ENCODE measurements at places on chromosomes 13 and 19.

- peak; percentile 28 for DNase-seq
Observed at GRCh38 chr13:30375265-30375835, 46.9 kb upstream of the UBE2L5 start.

- DNase-seq, result no peak
Observed at GRCh38 chr19:56671613-56671994, at the start of gene ZNF835. TSS of gene ZNF835 (minus strand) at chr19:56671757. CDS start at chr19:56665198, 6,559 bp downstream.

- no peak for DNase-seq
Observed at GRCh38 chr13:24897293-24897692, 133.3 kb downstream of the RNF17 start.

DNA sequence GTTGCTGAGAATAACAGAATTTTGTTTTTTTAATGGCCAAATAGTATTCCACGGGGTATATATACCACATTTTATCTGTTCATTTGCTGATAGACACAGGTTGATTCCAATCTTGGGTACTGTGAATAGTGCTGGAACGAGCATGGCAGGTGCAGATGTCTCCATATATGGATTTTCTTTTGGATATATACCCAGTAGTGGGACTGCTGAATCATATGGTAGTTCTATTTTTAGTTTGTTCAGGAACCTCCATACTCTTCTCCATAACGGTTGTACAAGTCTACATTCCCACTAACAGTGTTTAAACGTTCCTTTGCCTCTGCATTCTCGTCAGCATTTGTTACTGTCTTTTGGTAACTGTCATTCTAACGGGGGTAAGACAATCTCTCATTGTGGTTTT lies 17.3 kb downstream of the ANKRD10 start:
- DNase-seq, result no peak

DNA sequence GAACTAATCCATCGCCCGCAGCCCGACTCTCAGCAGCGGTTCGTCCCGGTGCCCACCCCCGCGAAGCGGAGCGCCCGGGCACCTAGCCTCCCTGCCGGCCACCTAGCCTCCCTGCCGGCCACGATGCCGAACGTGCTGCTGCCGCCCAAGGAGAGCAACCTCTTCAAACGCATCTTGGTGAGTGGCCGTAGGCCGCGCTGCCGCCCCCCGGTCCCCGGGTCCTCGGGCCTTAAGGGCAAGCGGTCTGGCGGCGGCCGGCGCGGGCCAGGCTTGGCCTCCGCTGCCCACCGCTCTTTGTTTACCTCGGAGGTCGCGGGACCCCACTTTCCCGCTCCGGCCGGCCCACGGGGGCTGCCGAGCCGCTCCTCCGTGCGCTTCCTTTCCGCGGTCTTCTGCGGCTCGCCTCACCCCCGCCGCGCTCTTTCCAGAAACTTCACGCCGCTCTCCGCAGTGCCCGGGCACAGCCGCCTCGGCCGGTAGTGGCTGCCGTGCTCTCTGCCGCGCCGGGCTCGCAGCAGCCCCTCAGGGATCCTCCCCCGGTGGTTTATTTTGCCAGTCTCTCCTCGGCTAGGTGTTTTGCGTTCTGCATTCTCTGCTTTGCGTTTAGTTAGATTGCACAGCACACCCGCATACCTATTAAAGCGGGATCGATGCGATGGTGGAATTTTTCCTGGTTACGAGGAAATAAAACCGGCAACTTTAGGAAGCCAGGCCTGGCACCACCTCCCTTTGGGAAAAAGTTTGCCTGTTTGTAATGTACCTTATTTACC lies 524 bp downstream of the NAA16 start:
- no peak for DNase-seq

GRCh38 chr13:111505175-111505777 lies 184.8 kb downstream of the TEX29 start:
- no peak for DNase-seq

- DNase-seq, result no peak
Observed at GRCh38 chr19:13090511-13091231, 12.0 kb downstream of the LYL1 start.

- DNase-seq, result no peak
Observed at GRCh38 chr13:29384466-29384865, 211.0 kb downstream of the SLC7A1 start.

- DNase-seq, result no peak
Observed at GRCh38 chr13:24891476-24892108, 127.6 kb downstream of the RNF17 start.

DNA sequence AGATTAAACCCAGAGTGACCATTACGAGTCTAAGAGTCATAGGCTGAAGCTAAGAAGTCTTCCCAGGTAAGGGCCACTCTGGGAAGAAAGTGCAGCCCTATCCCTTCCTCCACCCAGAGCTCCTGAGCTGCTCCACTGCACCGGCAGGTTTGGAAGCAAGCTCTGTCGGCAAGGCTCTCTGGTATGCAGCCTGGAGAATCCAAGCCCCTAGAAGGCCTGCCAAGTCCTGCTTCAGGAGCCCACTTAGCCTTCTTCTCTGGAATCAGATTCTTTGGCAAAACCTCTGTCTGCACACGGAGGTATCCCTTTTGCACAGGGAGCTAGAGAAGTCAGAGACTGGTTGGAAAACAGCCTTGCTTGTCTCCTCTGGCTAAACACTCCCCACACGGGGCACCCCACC lies 58.5 kb downstream of the CEBPG start:
- DNase-seq, result no peak

GRCh38 chr13:36981156-36981743 lies 17.9 kb downstream of the ALG5 start:
- DNase-seq, result no peak

DNA sequence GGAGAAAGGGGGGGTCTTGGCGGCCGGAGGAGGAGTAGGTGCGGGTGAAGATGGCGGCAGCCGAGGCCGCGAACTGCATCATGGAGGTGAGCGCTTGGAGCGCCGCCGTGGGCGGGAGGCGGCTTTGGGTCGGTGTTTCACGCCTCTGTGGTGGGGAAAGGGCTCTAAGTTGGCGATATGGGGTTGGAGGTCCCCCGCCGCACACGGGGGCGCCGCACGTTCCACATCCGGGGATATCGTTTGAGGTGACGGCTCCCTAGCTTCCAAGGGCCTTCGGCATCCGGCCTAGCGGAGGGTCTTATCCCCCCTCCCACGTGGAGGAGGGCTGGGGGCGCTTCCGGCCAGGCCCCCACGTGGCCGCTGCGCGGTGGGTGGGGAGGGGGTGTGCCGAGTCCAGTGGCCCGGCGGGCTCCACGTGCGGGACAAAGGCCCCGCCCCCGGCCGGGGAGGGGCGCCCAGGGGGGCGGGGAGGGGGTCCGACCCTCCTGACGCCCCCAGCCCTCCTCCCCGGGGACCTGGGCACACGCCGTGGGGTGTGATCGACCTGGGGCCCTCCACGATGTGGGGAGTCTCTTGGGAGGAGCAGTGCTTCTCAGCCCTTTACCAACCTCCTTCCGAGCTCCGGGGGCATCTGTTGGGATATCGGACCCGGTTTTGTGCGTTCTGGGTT lies at the start of gene PRMT1:
Gene PRMT1 (plus strand): TSS at position 41 of the 670 bp plus-strand sequence. CDS start 10 bp downstream, at position 51.
- no peak for DNase-seq

DNA sequence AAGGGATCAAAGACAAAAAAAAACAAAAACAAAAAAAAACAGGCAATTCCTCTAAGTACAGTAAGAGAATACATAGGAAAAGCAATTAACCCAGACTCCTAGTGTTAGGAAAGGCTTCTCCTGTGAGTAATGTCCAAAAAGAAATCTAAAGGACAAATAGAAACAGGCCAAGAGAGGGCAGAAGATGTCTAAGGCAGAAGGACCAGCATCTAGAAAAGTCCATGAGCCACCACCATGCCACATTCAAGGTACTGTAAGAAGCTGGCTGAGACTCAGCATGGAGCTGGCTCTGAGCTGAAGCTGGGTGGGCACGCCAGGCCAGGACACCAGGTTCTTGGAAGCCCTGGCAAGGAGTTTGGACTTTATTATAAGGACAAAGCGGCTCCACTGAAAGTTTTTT lies 118.1 kb upstream of the FRY start:
- DNase-seq, result no peak

DNA sequence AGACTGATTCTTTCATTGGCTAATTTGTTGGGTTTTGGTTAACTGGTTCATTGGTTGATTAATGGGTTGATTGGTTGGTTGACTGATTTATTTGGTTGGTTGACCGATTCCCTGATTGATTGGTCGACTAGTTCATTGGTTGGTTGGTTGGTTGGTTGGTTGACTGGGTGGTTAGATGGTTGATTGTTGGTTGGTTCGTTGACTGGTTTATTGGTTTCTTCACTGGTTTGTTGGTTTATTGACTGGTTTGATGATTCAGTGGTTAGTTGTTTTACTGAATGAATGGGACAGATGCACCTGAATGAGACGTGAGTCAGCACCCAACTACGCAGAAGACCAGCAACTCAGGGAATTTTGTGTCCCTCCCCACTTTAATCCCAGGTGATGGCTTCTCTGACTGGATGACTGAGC lies 2.7 kb upstream of the NUP62 start:
- DNase-seq, result no peak

DNA sequence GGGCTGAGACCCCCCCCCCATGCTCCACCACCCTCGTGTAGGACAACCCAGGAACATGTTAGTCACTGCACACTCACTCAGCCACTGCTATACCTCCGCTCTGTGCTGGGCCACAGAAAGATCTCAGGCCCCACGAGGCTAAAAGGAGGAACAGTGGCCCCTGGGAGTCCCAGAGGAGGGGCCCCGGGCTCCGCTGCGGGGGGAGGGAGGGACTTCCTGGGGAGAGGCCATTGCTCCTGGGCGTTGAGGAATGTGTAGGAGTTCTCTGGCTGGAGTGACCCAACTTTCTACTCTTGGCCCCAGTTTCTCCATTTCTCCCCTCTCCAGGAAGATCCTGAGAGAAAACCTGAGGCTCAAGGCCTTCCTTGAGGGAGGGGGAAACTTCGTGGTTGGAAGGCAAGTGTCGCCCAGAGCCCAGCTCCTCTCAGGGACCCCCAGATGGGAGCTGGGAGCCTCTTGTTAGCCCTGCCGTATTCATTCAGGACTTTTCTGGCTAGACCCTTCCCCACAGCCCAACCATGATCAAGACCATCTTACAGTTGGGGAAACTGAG lies 13.6 kb downstream of the ONECUT3 start:
- no peak for DNase-seq

GRCh38 chr13:51804295-51805172 lies 571 bp upstream of the DHRS12 start:
- DNase-seq, result no peak

- DNase-seq, result no peak
Observed at GRCh38 chr13:37966266-37966665, 96.7 kb upstream of the TRPC4 start.

DNA sequence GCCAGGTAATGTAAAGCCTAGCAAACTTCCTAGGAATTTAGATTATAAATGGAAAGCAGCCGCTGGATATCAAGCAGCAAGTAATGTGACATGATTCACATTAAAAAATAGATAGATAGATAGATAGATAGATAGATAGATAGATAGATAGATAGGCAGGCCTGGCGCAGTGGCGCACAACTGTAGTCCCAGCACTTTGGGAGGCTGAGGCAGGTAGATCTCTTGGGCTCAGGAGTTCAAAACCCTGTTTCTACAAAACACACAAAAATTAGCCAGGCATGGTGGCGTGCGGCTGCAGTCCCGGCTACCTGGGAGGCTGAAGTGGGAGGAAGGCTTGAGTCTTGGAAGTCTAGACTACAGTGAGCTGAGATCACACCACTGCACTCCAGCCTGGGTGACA lies 236.9 kb downstream of the SLITRK6 start:
- DNase-seq, result no peak

GRCh38 chr19:54254195-54254906 lies 2.7 kb downstream of the LILRB5 start:
- no peak for DNase-seq

DNA sequence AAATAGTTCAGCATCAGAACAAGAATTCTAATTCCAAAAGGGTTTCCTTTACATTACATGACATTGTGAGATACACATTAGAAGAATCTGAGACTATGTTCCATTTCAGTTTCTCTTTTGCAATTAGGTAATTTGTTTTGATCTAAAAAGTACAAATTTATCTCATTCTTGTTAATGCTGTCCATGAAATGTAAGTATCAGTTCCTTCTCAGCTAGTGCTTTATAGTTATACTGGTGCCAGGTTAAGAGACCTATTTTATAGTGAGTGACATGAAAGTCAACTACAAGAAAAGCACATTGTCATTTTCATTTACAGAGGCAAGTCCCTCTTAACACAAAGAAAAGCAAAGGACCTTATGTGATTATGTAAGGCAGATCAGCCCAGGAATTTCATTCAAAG lies 43.9 kb downstream of the RCBTB2 start:
- DNase-seq, result no peak

DNA sequence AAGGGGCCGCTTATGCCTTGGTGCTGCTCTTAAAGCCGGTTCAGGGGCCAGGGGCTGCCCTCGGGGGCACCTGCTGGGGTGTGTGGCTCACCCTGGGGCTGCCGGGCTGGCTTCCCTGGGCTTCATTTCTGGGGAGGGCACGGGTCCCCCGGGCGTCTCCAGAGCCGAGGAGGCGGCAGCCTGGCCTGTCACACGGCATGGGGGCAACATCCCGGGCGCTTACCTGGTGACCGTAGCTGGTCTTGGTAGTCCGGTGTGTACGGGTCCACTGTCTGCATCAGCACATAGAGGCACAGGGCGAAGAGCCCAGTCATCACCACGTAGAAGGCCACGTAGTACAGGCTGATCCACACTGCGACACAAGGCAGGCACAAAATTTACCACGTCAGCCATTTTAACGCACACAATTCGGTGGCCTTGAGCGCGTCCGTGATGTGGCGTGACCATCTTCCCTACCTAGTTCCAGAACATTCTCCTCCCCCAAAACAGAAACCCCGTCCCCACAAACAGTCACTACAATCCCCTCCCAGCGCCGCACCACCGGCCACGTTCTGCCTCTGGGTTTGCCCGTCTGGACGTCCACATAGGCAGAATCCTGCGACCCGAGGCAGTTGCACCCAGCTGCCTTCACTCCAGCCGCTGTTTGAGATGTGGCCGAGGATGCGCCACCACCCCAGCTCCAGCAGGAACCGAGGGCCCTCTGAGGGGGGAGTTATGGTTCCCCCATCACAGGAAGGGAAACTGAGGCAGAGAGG lies 3.2 kb downstream of the ATP4B start:
- DNase-seq, result no peak

GRCh38 chr13:106490569-106491321 lies 44.7 kb downstream of the EFNB2 start:
- no peak for DNase-seq

DNA sequence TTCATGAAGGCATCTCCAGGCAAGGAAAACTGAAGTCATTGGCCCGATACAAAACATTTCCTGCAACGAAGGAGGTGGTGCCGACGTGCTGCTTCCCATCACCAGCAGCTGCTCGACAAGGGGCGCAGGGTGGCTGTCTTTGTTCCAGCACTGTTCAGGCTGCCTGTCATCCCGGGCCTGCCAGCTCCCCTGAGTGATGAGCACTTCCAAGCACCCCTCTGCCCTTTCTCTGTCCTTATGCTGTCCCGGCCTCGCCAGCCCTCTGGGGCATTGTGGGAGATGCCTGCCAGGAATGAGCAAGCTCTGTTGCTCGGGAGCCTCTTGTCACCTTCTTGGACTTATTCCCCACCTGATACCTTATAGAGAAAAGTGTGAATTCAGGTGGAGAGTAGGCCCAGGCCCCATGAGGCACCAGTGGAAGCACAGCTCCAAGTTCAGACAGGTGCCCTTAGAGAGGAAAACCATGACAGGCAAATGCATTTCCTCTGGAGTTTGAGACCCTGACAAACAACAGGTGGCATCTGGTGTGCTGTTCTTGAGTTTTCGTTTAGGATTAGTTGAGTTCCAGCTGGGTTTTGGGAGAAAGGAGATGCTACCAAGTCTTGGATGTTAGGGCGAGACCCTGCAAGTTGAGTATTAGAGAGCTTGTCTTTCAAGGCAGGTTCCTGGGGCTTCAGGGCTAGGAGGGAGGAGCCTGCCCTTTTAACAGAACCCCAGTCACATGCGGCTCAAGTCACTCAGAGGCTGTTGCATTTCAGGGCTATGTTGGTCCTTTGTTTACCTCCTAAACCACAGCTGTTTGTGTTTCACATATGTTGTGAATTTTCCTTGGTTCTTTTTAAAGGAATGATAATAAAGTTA lies 21.4 kb downstream of the BBC3 start:
- DNase-seq, result no peak

Measured in NCI-H187 treated with DMSO at 0.1 percent for 48 hours (cell line).